Activated T-cell treated with anti-CD3 and anti-CD28 coated beads, Interleukin-2, amount 50 U/mL, for 72 hours (primary cell): ENCODE measurements at places on chromosomes 5 and 9. TPM values are rescaled to one million over a fixed set of nuclear protein-coding genes. Genes with fewer than 3 reads are reported as not detected.

Gene ECSCR
- total RNA-seq, result 1.2 TPM

Gene RNF180
- not detected for total RNA-seq

Gene LCN9
- total RNA-seq, result not detected

Gene SLC25A2
- total RNA-seq, result 0.63 TPM

Gene HSDL2
- total RNA-seq, result 33.1 TPM

Gene PCDHGB7
- not detected for total RNA-seq

Gene IRX1
- not detected for total RNA-seq

Gene UBQLN1
- total RNA-seq, result 80.5 TPM

Gene ZNF367
- 24.7 TPM for total RNA-seq

Gene WNT8A
- total RNA-seq, result not detected

Gene LEAP2
- 7.2 TPM for total RNA-seq
